Testis (tissue), 5 donors: ENCODE measurements at places on chromosomes 12 and 14.

DNA sequence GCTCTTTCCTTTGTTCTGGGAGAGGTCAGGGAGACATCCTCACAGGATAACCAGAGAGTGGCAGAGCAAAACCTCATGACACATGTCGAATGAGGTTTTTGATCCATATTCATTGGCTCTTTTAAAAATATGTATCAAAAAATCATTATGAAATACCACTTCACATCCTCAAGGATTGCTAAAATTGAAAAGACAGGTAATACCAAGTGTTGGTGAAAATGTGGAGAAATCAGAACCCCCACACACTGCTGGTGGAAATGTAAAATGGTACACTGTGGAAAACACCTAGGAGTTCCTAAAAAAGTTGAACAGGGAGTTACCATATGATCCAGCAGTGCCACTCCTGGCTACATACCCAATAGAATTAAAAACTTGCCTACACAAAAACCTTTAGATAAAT is 107.8 kb upstream of the ARID2 start:
- no peak for DNase-seq

- DNase-seq = peak; percentile 69
Measured at GRCh38 chr12:132560614-132561426, 49.6 kb downstream of the LRCOL1 start.

DNA sequence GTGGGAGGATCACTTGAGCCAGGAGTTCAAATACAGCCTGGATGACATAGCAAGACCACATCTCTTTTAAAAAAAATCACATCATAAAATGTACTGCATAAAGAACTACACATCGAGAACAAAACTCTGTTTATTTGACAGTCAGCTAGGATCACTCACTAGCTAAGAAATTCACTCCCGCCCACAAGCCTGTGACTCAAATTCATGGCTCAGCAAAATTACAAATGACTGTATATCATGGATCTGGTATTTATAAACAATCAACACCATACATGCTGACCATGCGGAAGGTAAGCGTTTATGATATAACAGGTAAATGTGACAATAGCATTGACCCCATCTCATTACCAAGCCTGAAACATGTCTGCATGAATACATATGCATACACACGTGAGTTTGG is 206.5 kb downstream of the EFCAB11 start:
- no peak for DNase-seq

DNA sequence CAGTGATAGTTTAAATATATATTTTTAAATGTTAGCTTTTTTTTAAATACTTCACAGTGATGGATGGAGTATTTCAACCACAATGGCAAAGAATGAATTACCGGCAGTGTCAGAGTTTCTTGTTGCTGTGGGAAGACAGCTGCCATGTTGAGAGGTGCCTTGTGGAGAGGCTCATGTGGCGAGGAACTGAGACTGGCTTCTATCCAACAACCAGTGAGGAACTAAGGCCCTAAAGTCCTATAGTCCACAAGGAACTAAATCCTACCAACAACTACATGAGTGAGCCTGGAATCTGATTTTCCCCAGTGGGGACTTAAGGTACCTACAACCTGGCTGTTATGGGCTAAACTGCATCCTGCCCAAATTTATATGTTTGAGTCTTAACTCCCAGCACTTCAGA is 220.2 kb upstream of the PLEKHG7 start:
- DNase-seq = no peak

DNA sequence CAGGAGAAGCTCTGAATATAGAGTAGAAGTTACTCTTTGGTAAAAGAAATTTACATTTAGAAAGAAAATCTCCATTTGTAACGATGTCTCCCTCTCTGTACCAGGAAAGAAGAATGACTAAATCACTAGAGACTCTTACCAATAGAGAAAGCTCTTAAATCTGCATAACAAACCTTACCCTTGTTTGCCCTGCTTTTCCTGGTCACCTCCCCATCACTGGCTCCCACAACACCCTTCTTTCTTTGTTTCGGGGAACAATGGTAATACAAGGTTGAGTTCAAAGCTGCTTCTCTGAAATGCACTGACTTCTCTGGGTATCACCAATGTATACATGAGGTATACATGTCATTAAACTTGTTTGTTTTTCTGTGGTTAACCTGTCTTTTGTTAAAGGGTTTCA is 351.1 kb upstream of the FLRT2 start:
- DNase-seq = no peak

GRCh38 chr12:54030889-54031471 is 1.9 kb upstream of the HOXC5 start:
- peak; percentile 51 for DNase-seq
